Retinal pigment epithelial cell (primary cell): ENCODE measurements at places on chromosomes 6 and 20.

DNA sequence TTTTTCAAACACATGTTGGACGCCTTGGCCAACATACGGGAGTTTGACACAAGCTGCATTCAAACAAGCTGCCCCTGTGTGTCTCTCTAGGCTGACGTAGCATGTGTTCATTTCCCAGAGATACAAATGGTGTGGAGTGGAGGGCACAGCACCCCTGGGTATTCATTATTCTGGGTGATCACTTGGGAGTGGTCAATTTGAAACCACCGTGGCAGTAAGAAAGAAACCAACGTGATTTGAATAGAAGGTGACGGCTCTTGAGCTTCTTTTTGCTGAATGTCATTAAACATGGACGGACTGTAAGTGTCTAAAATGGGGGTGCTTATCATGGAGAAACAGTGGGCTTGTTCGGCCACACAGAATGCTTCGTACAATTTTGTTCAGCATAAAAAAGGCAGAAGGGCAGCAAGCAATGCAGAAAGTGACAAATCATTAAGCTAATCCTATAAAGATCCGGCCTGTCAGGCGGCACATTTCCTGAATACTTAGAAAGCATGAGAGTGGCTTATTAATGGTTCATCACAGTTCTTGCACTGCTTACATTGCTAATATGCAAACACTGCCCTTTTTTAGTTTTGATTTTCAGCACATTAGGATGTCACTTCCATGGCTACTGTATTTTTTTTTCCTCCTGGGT is 1261.9 kb upstream of the CITED2 start:
- DNase-seq, result no peak

DNA sequence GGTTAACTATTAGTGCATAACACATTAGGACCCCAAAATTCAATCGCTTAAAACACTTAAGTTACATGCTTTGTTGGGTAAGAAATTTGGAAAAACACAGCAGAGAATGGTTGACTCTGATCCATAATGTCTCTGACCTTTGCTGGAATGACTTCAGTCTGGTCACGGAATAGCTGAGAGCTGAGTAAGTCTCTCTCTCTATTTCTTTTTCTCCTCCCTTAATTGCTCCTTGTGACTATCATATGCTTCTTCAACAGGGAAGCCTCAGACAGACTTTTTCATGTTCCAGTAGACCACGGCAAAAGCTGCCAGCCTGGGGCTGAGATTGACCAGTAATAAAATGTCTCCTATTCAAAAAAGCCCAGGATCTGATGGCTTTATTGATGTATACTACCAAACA is 4.8 kb downstream of the OR12D1 start:
- DNase-seq, result peak; percentile 12

- DNase-seq, result no peak
Measured at GRCh38 chr6:111573131-111573883, 32.4 kb downstream of the TRAF3IP2 start.

- DNase-seq, result peak; percentile 41
Measured at GRCh38 chr6:108588586-108588985, 27.9 kb downstream of the FOXO3 start.

GRCh38 chr6:136548582-136549299 is 1.5 kb downstream of the MAP7 start:
- no peak for DNase-seq

GRCh38 chr20:64067733-64068307 is 4.8 kb downstream of the TCEA2 start:
- no peak for DNase-seq

- no peak for DNase-seq
Measured at GRCh38 chr6:114833211-114833610, 490.4 kb upstream of the HS3ST5 start.

DNA sequence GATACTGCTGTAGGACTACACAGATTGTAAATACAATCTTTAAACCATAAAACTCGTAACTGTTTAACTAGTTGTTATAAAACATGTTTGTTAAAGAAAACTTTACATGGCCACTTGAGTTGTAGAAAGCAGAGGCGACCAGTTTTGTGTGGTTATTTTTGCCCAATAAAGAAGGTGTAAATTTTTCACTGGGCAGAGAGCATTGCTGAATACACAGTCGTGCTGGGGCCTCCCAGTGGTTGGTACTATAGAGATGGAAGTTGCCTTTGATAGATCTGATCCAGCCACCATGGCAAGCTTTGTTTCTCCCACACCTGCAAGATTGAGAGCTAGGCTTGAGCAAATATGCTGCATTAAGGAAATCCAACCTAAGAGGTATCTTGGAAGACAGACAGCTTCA is 34.0 kb upstream of the YWHAB start:
- DNase-seq, result no peak

- no peak for DNase-seq
Measured at GRCh38 chr6:40912158-40912946, 126.7 kb downstream of the UNC5CL start.

GRCh38 chr20:39777610-39778009 is 815.5 kb downstream of the DHX35 start:
- no peak for DNase-seq

DNA sequence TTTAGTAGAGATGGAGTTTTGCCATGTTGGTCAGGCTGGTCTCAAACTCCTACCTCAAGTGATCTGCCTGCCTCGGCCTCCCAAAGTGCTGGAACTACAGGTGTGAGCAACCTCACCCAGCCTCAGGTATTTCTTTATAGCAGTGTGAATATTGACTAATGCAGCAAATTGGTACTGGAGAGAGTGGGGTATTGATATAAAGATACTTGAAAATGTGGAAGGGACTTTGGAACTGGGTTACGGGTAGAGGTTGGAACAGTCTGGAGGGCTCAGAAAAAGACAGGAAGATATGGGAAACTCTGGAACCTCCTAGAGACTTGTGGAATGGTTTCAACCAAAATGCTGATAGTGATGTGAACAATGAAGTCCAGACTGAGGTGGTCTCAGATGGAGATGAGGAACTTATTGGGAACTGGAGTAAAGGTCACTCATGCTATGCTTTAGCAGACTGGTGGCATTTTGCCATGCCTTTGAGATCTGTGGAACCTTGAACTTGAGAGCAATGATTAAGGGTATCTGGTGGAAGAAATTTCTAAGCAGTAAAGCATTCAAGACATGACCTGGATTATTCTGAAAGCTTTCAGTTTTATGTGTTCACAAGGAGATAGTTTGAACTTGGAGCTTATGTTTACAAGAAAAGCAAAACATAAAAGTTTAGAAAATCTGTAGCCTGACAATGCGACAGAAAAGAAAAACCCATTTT is 127.2 kb downstream of the DTNBP1 start:
- DNase-seq, result no peak

DNA sequence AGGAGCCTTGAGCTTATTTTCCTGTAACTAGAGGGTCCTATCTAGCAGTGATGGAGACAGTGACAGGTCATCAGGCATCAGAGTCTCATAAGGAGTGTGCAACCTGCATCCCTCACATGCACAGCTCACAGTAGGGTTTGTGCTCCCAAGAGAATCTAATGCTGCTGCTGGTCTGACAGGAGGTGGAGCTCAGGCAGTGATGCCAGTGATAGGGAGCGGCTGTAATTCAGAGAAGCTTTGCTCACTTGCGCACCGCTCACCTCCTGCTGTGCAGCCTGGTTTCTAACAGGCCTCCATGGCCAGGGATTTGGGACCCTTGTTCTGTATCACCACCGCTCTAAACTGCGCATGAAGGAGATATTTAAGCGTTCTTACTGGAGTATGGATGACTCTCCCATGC is 5.3 kb downstream of the KIF25 start:
- no peak for DNase-seq

DNA sequence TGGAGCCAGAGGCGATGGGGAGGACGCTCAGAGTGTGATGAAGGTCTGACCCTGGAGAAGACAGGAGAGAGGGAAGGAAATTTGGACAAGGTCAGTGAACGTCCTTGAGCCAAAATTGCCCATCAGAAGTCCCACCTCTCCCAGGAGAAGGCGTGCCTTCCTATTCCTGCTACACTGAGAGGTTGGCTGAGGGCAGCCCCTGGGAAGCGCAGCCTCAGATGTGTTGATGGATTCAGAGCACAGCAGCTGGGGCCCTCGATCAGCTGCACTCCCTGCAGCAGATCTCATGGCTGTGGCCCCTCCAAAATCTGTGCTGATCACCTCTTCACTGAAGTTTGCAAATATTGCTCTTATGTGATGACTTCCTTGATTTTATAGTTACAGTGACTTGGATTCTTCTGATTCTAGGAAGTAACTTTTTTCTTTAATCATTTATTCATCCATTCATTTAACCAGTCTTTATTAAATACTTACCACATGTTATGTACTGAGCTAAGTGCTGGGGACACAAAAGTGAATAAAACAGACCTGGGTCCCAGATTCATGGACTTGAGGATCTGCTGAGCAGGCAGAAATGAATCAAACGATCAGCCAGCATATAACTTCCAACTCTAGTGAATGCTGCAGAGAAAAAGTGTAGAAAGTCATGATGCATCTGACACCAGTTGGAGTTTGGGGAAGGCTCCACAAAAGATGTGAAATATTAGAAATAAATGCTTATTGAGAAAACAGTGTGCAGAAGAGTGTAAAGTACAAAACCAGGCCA is 69.6 kb upstream of the ARMC2 start:
- no peak for DNase-seq

GRCh38 chr6:1437553-1438406 is 48.4 kb downstream of the FOXF2 start:
- DNase-seq, result no peak

DNA sequence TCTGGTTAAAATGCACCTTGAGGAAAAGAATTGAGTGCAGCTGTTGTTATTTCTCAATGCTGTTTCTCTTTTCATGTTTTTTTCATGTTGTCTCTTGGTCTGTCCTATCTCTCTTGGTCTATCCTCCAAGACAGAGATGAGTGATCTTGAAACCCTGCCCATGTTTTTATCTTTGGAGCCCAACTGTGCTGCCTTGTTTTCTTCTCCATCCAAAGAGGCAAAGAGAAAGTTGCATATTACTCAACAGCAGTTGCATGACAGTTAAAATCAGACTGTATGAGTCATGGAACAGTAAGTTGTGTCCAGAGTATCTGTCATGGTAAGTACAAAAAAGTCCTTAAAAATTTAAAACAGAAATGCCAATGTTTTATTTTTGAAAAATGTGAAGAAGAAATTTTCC is 26.2 kb downstream of the BCAS1 start:
- DNase-seq, result no peak

- no peak for DNase-seq
Measured at GRCh38 chr6:135030532-135031178, 24.0 kb downstream of the HBS1L start.

GRCh38 chr6:140271759-140272377 is 897.4 kb upstream of the CITED2 start:
- no peak for DNase-seq

DNA sequence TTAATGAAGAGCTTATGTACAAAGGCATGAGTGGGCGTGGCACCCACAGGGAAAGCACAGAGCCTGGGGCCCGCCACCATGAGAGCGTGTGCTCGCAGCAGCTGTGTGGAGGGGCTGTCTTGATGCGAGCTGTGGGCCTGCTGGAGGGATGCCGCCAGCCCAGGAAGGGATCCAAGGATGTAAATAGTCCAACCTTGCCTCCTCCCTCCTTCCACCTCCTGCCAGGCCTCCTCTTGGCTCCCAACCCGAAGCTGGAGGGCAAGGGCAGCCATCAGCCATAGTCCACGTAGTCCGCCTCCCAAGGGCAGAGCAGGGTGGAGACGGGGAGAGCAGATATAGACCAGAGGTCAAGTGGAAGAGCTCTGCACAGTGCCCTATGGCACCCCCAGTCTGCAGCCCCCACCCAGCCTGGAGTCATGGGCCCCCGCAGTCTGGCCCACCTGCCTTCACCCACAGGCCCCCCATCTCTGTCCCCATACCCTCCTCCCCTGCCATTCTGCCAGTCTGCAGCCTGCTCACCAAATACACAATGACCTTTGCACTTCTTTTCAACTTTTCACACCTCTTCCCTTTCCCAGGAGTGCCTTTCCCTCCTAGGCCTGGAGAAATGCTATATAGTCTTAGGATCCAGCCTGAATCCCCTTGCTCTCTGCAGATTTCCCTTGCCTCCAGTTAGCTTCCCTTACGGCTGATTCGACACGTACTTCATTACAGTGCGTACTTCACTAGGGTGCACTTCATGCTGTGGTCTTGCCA is 77.1 kb downstream of the SHLD1 start:
- no peak for DNase-seq

DNA sequence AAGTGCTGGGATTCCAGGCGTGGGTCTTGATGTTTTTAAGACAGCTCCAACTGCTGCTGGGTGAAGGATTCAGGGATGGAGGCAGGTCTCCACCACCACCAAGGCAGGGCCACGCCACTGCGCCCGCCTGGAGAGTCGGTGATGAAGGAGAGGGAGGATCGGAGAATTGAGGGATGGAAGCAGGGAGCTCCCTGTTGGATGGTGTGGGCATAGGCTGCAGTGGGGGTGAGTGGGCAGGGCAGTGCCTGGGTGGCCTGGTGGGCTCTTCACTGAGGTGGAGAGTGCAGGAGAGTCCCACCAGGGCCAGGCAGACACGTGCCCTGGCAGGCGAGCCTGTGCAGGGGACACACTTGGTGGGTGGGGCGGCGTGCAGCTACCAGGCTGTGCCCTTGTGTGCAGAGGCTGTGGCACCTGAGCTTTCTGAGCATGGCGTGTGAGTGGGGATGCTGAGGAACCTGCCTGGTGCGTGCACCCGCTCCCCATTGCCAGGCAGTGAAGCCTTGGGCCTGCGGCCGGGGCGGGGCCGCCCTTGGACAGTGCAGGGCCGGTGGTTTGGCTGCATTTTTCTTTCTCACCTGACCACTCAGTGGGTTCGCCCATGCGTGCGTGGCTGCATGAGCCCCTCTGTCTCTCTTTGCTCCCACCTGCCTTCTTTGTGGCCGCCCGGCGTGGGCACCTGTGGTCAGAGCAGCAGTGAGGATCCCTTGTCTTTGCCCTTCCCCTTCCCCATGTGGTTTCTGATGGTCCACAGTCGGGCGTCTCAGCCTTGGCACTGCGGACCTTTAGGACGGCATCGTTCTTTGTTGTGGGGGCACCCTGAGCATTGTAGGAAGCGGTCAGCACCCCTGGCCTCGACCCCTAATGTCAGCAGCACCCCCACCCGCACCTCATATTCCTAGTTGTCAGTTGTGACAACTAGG is 11.3 kb downstream of the RBM38 start:
- DNase-seq, result no peak

DNA sequence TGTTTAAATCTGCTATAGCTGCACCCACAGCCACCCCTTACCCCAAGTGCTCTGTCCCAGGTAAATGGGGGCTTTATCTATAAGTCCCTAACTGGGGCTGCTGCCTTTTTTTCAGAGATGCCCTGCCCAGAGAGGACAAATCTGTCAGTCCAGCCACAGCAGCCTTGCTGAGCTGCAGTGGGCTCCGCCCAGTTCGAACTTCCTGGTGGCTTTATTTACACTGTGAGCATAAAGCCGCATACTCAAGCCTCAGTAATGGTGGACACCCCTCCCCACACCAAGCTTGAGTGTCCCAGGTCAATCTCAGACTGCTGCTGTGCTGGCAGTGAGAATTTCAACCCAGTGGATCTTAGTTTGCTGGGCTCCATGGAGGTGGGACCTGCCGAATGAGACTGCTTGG is 505.2 kb downstream of the CBLN4 start:
- DNase-seq, result no peak

GRCh38 chr6:144361016-144361415 is 75.9 kb downstream of the UTRN start:
- DNase-seq, result no peak

DNA sequence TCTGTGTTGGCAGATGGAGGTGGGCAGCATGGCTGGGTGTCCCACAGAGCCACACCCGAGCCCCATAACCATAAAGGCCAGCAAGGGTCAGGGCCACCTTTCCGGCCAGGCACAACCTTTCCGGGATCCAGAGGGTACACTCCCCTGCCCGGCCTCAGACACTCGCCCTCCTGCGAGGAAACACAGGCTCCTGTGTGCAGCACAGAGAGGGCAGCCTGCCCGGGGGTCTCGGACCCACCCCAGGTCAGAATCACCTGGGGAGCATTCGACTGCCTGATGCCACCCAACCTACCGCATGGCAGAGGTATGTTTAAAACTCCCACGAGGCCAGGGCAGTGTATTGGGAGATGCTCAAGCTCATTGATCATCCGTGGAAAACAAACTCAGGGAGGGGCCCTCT is 260.3 kb downstream of the TAF4 start:
- no peak for DNase-seq
